NCI-H2081 (cell line): ENCODE measurements at places on chromosomes 6 and 20.

- no peak for DNase-seq
Measured at GRCh38 chr6:22829070-22829469, 259.7 kb downstream of the HDGFL1 start.

GRCh38 chr6:65745614-65746013 lies 38.6 kb upstream of the EYS start:
- DNase-seq: no peak

DNA sequence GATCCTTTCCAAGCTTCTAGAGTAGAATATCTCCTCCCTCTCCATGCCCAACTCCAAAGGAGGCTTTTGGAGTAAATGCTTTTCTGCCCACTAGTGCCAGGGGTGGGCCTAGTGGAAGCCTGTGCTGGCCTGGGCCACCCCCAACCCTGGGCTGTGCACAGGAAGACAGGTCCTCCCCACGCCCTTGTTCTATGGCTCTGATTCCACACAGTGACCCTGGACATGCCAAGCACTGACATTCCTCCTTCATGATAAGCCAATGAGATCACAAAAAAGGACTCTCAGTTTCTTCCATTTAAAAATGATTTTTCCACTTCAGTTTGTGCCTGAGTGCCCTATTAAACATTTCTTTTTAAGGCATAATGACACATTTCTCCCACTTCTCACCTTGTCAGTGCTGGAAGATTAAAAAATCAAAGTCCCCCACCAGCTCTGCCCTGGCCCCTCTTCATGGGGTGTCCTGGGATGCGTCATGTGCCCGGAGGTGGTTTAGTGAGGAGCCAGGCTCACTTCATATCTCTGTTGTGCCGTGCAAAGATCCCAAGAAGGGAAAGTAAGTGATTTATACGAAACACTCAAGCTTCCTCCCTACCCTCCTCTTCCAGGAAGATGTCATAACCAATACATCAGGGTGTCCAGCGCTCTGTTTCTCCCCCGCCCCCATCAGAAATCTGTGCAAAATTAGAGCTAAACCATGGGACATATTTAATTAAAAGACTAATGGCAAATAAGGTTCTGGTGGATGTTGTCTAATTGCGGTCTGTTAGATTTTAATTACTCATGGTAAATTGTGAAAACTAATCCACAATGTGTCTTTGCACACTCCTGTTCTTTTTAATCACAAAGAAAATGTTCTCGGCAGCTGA lies 255.0 kb downstream of the NRN1 start:
- no peak for DNase-seq

DNA sequence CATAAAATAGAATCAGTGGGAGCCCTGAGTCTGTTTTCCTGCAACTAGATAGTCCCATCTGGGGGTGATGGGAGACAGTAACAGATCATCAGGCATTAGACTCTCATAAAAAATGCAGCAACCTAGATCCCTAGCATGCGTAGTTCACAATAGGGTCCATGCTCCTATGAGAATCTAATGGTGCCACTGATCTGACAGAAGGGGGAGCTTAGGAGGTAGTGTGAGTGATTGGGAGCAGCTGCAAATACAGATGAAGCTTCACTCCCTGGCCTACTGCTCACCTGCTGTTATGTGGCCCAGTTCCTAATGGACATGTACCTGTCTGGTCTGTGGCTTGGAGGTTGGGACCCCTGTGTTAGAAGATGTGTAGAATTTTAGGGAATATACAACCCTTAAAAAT lies 904.5 kb upstream of the EPHA7 start:
- peak; percentile 50 for DNase-seq

- DNase-seq: no peak
Measured at GRCh38 chr20:48771542-48771941, 56.3 kb downstream of the PREX1 start.

GRCh38 chr6:73340048-73340447 lies 14.0 kb downstream of the DPPA5 start:
- DNase-seq: no peak

DNA sequence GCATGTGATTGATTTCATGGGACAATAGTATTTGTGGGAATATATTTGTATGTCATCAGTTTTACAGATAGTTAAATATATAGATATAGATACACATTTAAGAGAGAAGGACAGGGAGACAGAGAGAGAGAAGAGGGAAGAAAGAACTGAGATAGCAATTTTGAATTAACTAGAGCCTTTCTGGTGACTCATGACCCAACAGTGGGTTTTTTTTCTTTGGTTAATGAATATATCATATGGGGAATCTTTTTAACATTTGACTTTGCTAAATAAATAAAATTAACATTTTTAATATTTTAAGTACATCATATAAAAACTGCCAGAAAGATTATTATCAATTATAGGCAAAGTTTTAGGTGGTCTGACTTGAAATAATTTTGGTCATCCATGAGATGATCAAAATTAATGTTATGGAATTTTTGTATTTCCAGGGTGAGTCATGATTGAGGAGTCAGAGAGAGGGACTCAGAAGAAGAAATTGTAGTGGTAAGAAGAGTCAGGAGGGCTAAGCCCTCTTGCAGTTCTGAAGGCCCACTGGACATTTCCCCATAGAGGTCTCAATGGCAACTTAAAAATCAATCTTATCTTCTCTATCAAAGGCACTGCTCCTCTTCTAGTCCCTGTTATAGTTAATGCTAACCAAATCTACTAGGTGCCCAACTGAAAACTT lies 508.1 kb upstream of the MAP3K7 start:
- no peak for DNase-seq
